Amniotic stem cell (primary cell): ENCODE measurements at places on chromosomes 5 and 9.

GRCh38 chr5:116959843-116960242 lies 385.2 kb upstream of the SEMA6A start:
- DNase-seq = no peak

DNA sequence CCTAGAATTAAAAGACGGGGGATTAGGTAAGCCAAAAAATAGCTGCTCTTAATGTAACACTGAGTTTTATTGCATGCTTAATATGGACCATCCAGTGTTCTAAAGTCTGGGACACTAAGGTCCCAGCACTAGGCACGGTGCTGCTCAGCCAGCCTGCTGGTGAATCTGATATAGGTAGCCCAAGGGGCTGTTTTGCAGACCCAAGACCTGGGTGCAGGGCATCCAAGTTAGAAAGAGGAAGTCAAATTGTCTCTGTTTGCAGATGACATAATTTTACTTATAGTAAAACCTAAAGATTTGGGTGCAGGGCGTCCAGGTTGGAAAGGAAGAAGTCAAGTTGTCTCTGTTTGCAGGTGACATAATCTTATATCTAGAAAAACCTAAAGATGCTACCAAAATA lies 17.8 kb downstream of the IFNA5 start:
- DNase-seq = no peak

- peak; percentile 28 for DNase-seq
Measured at GRCh38 chr5:144484124-144484897, 313.6 kb downstream of the KCTD16 start.

DNA sequence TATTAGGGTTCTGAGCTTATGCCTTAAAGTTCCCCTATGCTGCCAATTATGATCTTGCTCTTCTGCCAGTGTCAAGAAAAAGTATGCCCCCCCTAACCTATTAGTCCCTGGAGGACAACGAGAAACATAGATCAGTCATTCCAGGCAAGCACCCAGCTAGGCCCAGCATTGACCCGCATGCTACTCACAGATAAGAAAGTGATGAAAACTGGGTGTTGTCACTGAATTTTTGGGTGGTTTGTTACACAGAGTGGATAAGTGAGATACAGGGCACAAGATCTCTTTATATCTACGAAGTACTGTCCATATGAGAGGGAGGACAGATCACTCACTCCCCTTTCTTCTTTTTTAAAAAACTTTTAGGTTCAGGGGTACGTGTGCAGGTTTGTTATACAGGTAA lies 6.4 kb upstream of the TEX48 start:
- DNase-seq = no peak

DNA sequence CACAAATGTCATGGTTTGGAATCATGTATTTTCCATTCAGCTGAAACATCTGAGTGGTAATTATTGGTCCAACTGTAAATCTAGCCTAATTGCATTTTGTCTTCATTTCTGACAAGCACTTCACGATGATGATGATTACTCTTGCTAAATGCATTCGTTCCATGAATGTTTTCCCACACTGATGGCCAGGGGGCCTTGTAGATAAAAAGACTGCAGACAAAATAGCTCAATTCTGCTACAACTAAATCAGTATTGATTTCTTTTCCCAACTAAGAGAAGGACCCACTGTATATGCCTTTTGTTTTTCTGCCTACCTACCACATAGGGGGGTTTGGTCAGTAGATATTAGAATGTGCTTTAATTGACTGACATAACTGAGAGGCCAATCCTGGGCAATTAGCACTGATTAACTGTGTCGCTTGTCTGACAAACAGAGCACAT lies 1351.3 kb upstream of the NUDT12 start:
- DNase-seq = no peak

DNA sequence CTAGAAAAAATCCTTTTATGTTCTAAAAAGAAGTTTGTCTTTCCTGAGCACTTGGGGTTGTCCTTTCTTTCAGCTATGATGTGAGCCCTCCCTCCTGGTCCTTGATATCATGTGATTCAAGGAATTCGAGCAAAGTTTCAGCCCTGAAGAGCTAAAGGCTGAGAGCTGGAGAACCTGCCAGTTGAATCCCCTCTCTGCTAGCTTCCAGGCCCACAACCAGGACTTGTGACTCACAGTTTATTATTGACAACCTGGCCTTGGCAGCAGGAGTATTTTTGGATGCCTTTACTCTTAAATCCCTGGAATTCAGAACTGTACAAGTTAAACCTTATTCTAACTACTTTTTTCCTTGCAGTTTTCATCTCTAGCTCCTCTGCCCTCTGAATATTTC lies 182.8 kb downstream of the SPOCK1 start:
- no peak for DNase-seq

DNA sequence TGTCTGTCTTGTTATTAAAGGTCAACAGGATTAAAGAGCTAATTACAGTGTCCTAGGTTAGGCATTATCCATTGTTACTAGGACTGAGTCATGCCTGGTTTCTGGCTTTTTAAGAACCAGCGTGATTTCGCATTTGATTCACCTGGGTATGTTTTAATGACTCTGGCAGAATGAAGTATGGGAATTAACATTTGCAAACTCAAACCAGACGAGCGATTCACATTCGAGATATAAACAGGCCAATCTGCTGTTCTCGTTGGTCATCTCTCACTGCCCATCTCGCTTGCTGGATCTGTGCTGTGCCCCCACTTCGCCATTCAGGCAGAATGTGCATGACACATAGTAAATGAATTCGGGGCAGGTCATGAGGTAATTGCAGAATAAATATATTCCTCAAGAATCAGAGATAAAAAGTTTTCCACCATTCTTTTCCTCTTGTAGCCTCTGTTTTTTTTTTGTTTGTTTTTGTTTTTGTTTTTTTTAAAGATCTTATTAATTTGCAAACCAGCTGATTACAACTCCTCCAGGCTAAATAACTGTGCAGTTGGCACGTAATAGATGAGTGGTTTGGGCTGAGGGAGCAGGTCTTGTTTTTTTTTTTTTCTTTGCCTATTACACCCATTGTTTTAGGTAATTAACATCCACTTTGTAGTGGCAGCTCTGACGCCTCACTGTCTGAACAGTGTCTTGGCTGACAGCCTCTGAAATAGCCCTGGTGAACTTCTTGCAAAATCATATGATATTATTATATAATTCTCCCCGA lies 313.5 kb upstream of the MSX2 start:
- peak; percentile 49 for DNase-seq

GRCh38 chr9:93231716-93232115 lies 47.8 kb downstream of the WNK2 start:
- DNase-seq = no peak
